NCI-H82 (cell line): ENCODE measurements at places on chromosomes 6 and 20.

DNA sequence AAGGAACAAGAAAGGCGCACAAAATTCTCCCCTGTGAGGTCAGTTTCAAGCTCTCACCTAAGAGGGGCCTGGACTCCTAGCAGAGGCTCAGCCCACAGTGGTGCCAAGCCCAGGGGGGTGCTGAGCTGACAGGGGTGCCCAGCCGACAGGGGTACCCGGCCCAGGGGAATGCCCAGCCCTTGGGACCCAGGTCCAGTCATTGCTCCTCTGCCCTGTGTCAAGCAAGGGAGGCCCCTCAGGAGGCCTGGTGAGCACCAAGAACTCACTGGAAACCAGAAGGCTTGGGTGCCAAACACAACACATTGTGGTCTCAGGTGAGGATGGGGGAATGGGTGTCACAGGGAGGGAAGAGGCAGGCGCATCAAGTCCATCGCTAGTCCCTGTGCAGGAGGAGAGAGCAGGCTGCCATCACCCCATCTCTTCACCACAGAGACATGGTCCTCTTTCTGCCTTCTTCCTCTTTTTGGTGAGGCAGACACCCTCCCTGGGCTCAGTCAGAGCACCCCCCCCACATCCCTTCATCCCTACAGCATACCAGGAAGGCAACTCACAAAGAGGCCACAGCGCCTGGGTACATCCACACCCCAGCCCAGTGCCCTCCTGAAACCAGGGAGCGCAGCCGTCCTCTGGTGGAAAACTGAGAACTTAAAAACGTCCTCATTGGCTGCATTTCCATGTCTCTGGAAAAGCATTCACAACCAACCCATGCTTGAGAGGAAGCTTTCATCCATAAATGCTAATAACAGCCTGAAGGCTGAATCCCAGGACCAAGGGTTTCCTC, 111.3 kb downstream of the BANF2 start:
- DNase-seq = no peak

DNA sequence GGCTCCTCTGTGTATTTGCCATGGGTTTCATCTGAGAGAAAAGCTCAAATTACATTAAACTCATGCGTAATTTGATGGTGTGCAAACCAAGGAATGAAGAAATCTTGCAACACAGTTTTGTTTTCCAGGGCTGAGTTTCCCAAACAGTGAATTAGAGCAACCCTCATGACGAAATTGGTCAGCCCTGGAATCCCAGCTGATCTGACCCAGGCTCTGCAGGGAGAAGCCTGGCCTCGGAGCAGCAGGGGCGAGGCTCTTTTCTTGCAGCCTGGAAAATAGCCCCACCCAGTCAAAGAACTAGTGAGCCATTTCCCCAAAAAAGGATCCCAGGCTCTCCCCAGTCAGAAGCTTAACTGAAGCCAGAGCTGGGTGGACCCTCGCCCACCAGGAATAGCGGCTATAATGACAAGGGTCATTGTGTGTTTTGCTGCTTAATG, 107.3 kb upstream of the SNX9 start:
- no peak for DNase-seq

DNA sequence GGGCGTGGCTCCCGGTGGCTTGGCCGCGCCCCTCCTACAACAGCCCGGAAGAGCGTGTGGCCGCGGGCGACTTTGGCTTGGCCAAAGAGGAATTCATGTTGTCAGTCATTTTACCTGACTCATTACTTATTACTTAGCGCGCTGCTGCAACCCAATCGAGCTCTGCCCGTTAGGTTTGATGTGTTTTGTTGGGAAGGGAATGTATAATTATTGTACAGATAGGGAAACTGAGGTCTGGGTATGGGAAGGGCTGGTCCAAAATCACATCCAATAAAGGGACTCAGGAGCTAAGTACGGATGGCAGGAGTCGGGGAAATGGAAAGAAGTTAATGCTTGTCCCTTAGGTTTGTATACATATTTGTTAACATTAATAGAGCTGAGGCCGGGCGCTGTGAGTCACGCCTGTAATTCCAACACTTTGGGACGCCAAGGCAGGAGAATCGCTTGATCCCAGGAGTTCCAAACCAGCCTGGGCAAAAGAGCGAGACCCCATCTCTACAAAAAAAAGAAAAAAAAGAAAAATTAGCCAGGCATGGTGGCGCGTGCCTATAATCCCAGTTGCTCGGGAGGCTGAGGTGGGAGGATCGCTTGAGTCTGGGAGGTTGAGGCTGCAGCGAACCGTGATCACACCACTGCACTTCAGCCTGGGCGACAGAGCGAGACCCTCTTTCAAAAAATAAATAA, 639 bp upstream of the ZNF335 start:
- no peak for DNase-seq

DNA sequence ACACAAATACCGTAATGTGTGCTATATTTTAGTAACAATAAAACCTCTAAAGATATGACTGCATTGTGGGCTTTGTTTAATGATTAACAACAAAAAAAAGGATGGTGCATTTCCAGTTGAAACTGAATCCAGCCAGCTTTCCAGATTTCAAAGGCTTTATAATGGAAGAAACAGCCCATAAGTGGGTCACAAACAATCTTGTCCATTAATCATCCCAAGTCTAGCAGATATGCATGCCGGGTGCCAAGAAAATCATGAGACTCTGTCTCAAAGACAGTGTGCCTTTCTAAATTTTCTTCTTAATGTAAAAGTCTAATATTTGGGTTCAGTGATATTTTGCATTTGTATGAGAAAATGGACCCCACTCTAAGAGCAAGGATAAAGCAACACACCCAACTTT, 20.6 kb upstream of the LAMP5 start:
- no peak for DNase-seq

GRCh38 chr6:34970957-34971356, 81.9 kb downstream of the ANKS1A start:
- DNase-seq = no peak

DNA sequence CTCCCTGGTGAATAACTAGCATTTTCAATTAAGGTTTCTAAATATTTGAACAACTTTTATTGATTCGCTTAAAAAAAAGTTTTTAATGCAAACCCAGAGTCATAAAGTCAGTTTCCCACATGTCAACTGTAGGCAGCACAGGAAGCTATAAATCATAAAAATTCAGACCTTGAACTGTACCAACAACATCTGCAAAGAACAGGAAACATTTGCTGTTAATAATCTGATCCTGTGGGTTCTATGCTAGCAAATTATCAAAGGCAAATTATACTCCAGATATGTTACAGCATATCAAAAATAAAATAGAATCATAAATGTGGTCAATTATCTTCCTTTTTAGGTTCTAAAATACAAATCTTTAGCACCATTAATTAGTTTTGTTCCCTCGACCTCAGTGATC, 16.6 kb upstream of the MAP7 start:
- no peak for DNase-seq

- DNase-seq = peak; percentile 87
These were observed 23.2 kb upstream of the GCM1 start for GRCh38 chr6:53171605-53172467.

DNA sequence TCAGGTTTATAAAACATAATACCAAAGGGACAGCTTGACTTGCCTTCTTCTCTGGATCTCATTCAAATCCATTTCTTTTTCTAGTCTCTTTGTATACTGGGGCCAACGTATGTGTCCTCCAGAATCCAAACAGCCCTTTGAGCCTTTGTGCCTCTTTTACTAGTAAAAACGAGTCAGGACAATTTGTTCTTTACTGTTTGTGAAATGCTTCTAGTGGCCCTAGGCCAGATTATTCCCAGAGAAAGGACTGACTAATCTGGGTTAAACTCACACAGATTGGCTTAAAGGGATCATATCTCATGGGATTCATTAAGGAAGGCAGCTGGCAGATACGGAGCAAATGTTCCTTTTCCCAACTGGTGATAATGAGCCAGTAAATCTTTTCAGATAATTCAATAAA, 32.1 kb upstream of the MANEA start:
- peak; percentile 88 for DNase-seq

DNA sequence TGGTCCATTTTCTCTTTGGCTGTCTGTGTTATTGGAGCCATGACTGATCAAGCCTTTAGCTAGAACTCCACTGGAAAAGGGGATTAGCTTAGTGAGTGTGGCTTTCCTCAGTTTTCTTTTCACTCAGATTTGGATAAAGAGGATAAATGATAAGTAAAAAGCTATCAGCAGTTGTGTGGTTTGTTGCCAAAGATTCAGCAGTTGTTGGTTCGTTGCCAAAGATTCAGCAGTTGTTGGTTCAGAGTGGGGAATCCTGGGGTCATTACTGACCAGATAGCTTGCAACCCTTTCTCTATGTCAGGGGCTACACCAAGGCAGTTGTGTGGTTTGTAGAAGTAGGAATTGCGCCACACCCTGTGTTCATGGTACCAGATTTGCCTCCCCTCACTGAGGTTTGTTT, 107.7 kb upstream of the SCP2D1 start:
- peak; percentile 7 for DNase-seq

- no peak for DNase-seq
These were observed 609.1 kb upstream of the SLC35B3 start for GRCh38 chr6:9044426-9044825.

DNA sequence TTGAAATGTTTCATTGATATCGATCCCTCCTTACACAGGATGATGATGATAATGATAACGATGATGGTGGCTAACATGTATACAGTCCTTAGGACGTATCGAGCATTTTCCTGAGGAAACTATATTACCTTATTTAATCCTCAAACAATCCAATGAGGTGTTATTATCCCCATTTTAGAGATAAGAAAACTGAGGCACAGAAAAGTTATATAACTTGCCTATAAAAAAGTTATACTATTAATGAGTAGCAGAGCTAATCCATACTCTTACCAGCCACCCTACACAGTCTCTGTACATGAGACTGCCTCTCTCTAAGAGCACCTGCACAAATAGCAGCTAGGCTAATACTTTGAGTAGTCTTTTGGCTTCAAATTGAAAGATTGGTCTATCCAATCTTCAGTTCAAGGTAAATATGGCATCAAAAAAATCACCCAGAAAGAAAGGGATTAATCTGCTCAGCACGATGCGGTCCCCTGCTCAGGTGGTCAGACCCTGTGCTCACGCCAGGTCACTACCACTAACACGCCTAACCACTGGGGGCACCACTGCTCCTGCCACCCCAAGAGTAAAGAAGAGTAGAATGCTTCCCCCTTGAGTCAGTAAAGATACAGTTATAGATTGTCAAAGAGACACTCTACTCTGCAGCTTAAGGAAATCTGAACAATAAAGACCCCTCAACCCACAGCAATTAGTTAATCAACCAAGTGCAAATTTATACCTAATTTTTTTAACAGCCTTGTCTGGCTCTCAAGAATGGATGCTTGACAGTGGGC, 15.0 kb downstream of the GABBR1 start:
- DNase-seq = peak; percentile 10

- DNase-seq = no peak
These were observed 260.7 kb downstream of the ALDH8A1 start for GRCh38 chr6:134689177-134689576.

DNA sequence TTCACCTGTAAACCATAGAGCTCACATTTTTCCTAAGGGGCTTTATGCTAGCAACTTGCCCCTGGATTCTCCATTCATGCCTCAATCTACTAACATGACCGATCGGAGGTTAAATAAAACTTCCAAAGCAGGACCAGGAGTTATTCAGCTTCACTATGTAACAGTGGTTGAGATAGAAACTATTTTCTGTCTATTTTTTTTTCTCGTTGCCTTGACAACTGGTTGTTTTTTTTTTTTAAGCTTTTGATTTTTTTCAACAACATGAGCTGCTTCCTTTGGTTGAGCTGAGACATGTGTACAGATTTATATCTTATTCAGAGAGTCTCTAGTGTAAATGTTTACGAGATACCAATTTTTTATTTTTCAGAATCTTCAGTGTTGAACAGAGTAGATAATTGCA, 85.7 kb downstream of the SHLD1 start:
- no peak for DNase-seq

DNA sequence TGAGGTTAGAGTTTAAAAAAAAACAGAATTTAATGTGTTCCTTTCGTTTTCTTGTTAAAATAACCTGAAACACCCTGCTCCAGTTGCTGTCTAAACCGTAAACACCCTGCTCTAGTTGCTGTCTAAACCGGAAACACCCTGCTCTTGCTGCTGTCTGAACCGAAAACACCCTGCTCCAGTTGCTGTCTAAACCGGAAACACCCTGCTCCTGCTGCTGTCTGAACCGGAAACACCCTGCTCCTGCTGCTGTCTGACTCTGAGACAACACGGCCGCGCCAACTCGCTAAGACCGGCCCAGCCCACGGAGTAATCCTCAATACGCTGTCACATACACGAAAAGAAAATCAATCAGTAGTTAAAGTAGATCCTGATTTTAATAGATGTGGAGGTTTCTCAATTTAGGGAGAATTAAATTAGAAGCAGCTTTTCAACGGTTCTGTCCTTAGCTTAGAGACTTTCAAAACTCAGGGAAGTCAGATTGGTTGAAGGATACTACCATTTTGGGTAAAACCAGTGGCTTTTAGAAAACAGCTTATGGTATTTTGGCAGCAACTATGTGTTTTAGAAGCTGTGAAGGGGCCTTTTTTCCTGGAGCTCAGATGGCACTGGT, 98.3 kb downstream of the RAMACL start:
- DNase-seq = peak; percentile 46

GRCh38 chr6:145569140-145569539, 166.2 kb downstream of the EPM2A start:
- DNase-seq = no peak

DNA sequence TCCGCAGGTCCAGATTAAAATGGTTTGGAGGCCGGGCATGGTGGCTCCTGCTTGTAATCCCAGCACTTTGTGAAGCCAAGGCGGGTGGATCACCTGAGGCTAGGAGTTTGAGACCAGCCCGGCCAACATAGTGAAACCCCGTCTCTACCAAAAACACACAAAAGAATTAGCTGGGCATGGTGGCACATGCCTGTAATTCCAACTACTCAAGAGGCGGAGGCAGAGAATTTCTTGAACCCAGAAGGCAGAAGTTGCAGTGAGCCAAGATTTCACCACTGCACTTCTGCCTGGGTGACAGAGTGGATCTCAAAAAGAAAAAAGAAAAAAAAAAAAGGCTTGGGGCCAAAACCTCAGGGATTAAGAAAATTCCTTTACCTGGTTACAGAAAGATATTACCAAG, 30.5 kb downstream of the C6orf15 start:
- DNase-seq = no peak
